ENCODE measurements at places on chromosomes 7 and 10.
A peak's percentile ranks its signal among the peaks of the same experiment; 100 is the strongest.

DNA sequence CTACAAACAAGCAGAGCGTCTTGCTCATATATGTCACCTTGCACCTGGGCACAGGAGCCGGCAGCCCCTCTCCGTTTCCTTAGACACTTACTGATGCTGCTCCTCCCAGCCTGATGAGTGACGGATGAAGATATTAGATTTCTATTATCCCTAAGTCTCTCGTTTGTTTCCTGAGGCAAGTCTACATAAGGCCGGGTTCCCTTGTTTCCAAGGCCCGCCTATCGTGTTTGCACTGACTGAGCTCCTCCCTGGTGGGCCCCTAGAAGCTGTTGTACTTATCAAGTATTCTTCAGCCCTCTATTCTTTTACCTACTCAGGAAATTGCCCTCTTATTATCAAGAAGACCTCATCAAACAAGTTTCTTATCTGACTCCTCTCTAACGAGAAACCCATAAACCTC, 18.5 kb downstream of the SH3PXD2A start:
- no peak for DNase-seq

DNA sequence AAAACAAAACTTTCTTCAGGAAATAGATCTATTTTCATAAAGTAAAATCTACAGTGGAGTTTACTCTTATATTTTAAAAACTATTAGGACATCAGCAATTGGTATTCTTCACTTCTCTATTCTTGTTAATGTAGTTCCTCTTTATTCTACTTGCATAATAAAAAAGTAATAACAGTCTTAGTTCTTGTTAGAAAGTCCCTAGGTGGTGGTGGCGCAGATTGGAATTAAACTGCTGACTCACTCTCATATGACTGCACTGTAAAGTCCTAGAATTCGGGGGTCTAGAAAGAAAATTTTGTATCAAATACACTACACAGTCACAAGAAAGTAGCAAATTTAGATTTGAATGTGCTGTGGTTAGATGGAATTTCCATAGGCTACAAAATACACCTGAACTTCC, 44.6 kb upstream of the TES start:
- peak; percentile 55 for DNase-seq

- DNase-seq: no peak
Observed at GRCh38 chr10:17703706-17704105, 48.3 kb upstream of the TMEM236 start.

DNA sequence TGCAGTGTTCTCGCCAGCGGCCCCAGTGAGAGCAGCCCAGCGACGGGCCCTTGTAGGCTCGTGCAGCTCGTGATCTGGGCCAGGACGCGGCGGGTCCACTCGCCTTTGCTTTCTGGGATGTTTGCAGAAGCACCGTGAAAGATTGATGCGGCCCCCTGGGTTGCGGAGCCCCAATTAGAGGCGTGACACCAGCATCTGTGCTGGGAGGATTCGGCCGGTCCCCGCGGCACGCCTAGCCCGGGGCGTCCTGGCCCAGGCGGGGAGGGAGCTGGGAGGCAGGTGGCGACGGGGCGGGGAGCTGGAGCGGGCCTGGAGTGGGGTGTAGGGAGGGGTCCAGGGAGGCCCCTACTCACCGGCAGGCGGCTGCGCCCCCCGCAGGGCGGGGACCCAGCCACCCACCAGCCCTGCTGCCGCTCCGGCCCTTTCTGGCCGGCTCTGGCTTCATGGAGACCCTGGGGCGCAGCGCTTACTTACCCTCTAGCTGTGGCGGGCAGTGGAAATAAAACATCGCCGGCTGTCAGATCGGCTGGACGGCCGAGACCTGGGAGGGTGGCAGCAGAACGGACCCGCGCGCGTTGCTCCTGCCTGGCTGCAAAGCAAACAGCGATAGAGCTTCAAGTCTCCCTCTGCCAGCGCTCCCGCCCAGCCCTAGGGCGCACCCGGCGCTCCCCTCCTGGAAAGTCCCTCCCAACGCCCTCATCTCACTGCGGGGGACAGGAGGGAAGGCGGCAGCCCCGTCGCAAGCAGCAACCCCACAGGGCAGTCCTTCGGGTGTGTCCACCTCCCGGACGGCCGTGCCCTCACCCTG, 752 bp downstream of the DRGX start:
- DNase-seq: no peak

GRCh38 chr10:78763234-78763633, 305.5 kb upstream of the ZMIZ1 start:
- no peak for DNase-seq

DNA sequence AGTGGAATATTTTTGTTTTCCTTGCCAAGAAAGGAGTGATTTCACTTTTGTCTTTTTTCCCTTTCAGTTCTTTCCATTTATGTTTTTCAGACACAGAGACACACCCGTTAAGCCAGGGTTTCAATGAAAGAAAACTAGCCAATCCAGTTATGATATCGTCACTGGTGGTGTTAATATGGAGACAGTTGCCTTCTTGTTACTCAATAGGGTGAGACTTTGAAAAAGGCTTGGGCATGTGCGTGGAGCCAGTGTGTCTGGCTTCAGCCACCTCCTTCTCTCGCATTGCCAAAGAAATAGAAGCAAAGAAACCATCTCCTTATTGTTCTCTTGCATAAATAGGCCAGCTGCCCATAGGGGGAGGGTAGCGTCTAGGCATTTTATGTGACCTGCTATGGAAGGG, 84.1 kb upstream of the DLX6 start:
- DNase-seq: no peak

- DNase-seq: no peak
Observed at GRCh38 chr7:114334989-114335388, 79.6 kb upstream of the FOXP2 start.

GRCh38 chr10:123622381-123622780, 43.8 kb upstream of the GPR26 start:
- DNase-seq: no peak

DNA sequence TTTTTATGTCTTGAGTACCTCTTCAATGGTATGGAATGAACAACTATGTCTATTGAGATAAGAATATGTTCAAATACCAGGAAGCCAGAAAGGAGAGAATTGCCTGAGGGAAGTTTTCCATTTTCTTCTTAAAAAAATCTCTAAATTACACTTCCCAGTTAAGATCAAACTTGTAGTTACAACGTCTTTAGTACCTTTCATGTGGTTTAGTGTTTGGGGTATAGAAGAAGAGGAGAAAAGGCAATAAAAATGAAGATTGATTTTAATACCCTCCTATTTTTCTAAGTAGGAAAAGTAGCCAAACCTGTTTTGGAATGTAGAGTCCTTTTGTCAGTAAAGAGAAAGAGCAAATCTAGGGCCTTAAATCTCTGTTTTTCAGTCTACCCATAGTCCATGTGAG, 470.0 kb upstream of the SEMA3A start:
- no peak for DNase-seq

DNA sequence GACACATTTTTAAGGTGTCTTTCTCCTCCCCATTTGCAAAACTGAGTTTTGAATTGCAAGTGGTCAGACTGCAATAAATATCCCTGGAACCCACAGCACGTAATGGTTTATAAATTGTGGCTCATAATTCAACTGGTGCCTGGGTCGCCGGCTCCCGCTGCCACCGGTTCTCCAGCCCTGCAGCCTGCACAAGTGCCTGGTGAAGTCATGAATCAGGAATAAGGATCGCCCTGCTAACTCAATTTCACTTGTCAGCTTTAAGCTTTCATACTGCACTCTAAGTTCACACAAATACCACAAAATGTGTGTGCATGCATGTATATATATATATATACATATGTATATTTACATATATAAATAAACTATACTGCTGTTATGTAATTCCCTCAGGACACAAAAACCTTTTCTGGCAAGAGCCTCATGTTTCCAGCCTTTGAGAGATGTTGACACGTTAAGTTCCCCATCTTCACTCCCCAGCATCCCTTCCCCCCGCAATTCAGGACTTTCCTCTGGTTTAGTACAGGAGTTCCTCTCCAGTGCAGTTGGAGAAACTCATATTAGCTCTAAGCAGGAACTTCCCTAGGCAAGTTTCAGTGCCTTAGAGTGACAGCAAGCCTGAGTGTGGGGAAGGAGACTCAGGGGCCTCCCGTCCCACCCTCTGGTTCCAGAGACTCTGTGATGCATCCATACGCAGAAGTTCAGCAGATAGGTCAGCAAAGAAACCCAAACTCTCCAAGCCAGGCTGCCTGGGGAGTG, 129.2 kb upstream of the UNC5B start:
- no peak for DNase-seq

DNA sequence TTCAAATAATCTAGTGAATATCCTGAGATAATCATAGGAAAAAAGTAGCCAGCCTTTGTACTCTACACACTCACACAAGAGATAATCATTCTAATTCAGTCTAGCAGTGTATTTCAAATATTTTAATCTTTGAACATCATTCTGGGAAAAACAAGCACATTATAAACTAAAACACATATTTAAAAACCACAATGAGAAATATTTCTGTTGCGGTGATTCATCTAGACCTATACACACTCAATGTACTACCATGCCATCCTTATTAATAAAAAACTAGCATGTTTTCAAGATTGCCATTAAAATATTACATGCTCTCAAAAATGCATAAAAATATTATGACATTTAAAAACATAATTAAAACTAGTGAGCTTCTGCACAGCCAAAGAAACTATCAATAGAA, 11.8 kb downstream of the COG5 start:
- no peak for DNase-seq

DNA sequence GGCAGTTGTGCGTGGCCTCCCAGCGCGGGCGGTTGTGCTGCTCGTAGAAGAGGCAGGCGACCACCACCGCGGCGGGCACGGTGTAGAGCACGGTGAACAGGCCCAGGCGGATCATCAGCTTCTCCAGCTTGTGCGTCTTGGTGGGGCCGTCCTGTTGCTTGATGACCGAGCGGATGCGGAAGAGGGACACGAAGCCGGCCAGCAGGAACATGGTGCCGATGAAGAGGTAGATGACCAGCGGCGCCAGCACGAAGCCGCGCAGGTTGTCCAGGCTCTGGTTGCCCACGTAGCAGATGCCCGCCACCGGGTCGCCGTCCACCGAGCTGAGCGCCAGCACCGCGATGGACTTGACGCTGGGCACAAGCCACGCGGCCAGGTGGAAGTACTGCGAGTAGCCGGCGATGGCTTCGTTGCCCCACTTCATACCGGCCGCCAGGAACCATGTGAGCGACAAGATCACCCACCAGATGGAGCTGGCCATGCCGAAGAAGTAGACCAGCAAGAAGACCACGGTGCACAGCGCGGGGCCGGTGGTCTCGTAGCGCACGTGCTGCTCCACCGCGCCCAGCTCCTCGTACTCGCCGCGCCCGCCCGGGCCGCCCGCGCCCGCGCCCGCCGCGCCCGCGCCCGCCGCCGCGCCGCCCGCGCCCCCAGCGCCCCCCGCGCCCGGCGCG, 2.2 kb downstream of the FZD8 start:
- no peak for DNase-seq

DNA sequence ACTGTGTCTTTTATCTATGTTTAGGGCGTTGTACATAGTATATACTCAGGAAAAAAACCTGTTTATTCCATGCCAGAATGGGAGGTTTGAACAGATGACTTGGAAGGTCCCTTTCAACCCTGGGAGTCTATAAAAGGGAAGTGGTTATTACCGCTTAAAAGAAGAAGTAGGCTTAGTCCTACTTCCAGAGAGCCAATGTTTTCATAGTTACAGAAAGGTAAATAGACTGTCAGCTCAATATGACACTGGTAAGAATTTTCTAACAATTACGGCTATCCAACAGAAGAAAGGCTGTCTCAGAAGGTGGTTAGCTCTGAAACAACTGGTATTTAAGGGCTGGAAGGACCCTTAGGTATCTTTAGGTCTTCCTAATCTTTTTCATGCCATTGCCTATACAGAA, 1.1 kb upstream of the TFAM start:
- DNase-seq: peak; percentile 78

GRCh38 chr10:33930079-33930478, 595.6 kb upstream of the NRP1 start:
- no peak for DNase-seq

GRCh38 chr7:48964074-48964473, 39.7 kb downstream of the CDC14C start:
- no peak for DNase-seq

DNA sequence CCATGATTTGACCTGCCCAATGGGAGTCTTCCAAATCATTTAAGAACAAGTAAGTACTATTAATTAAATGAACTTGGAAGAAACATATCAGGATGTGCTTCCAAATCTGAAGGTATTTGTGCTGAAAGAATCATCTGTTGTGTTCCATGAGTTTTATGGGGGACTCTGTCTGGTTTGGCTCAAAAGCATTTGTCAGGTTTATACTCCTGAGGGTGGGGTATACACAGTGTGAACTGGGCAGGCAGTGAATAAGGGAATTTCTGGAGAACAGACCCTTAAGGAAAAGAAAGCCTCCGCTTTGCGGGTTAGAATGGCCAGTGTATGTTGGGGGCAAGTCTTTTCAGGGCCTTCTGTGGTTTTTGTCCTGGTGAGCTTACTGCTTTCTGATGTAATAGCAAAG, 29.9 kb downstream of the TCF7L2 start:
- DNase-seq: no peak

DNA sequence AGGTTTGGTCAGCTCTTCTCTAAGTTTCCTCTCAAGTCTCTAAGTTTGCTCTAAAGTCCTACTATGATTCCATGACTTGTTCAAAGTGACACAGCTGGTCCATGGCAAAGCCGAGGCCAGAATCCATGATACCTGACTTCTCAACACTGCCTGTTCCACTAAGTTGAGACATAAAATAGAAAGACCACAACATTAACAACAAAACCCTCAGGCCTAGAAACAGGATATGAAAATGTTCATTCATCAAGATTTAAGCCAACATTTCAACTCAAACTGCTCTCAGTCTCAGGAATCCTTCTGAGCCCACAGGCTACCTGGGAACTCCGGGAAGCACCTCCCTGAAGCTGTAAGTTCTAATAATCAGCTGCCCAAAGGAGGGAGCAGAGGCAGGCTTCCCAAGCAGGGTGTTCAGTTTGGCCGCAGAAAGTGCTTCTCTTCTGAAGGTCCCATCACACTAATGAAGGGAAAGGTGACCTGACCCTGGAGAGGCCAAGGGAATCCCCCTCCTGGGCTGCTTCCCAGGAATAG, 62.9 kb downstream of the STK17A start:
- no peak for DNase-seq
